SIG-M5 (cell line): ENCODE measurements at places on chromosomes 11 and 22.

- DNase-seq: no peak
Measured at GRCh38 chr11:114179234-114179941, 116.8 kb upstream of the NNMT start.

- no peak for DNase-seq
Measured at GRCh38 chr11:45141171-45141570, 5.3 kb upstream of the PRDM11 start.

GRCh38 chr11:62732830-62733229 is 4.5 kb downstream of the TTC9C start:
- no peak for DNase-seq

- no peak for DNase-seq
Measured at GRCh38 chr11:26331911-26332571, at the start of gene ANO3. Gene ANO3 (plus strand): TSS chr11:26332130. CDS start chr11:26332276, 146 bp downstream.

GRCh38 chr22:24564376-24565058 is 8.7 kb downstream of the SNRPD3 start:
- no peak for DNase-seq

GRCh38 chr22:40194656-40195055 is 16.9 kb downstream of the TNRC6B start:
- DNase-seq: no peak
